Activated naive CD4-positive, alpha-beta T cell treated with anti-CD3 and anti-CD28 coated beads, Interleukin-2, amount 50 U/mL, for 72 hours (primary cell): ENCODE measurements at places on chromosomes 13 and 19.

DNA sequence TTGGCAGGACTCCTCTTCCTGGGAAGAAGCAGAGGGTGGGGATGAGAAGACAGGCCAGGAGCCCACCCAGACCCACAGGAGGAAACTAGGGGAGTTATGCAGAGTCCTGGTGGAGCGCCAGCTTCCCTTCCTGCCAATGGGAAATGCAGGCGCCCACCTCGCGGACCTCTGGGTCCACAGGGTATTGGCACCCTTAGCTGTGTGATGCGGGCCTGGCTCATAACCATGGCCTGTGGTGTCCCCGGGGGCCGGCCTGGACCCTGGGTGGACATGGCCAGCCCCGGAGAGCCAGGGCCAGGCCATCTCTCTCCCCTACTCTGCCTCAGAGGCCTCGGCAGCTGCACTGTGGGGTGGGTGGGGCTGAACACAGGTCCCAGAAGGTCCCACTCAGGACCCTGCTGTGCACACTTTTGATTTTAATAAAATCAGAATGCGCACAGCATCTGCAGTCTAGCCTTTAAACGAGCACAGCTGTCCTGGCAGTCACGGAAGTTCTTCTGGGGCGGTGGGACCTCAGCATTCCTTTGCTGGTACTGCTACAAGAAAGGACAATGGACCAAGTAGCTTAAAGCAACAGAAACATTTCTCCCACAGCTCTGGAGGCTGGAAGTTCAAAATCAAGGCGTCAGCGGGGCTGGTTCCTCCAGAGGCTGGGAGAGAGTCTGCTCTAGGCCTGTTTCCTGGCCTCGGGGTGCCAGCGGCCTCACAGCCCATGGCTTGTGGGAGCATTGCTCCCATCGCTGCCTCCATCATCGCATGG, 1.8 kb downstream of the F10 start:
- no peak for DNase-seq

GRCh38 chr19:18239303-18239702, 13.1 kb upstream of the PDE4C start:
- no peak for DNase-seq

DNA sequence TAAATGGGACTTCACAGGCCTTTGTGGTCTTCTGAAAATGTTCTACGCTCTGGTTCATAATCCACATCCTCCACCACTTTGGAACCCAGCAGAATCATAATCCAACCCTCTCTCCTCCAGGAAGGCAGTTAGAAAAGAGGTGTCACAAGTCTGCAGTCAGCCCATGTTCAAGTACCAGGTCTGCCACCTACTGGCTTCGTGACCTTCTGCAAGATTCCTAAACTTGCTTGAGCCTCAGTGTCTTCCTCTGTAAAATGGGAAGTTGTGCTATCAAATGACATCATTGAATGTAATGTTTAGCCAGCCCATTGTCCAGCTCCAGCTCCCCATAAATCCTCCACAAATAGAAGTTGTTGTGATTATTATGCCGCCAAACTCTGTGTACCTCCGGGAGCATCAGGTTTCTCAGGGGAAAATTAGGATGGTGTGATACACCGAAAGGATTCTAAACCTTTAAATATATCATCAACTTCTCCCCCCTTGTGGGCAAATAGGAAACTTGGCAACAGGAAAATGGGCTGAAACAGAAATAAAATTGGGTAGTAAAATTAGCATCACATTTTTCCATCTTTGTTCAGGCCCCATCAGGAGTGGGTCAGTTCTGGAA, 109.7 kb downstream of the NUFIP1 start:
- DNase-seq: no peak

DNA sequence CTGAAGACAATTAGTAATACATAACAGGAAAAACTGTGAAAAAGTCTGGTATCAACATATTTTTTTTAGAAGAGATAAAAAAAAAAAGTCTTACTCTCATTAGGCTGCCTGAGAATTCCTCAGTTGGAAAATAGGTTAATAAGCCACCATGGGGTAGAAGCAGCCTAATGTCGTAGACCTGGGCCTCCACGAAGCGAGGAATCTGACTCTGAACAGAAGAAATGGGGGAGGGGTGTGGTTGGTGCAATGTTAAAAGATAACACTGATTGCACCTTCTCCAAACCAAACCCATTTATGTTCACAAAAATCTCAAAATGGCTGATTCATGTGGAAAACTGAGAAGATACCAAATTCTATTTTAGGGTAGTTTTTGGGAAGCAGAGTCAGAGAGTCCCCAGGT, 62.4 kb downstream of the MPHOSPH8 start:
- no peak for DNase-seq

GRCh38 chr19:44796701-44797115, 12.2 kb upstream of the BCAM start:
- DNase-seq: no peak

GRCh38 chr13:77558016-77558415, 22.5 kb downstream of the SCEL start:
- DNase-seq: no peak

- no peak for DNase-seq
These were observed 38.2 kb upstream of the FLT1 start for GRCh38 chr13:28533125-28533436.
